ENCODE measurements at places on chromosomes 11 and 22. TPM values are rescaled to one million over a fixed set of nuclear protein-coding genes. Genes with fewer than 3 reads are reported as not detected.

The JAML gene
- 1.7 TPM for polyA plus RNA-seq

The SLC7A4 gene
- polyA plus RNA-seq = 0.81 TPM

The VWA5A gene
- 114 TPM for polyA plus RNA-seq

DNA sequence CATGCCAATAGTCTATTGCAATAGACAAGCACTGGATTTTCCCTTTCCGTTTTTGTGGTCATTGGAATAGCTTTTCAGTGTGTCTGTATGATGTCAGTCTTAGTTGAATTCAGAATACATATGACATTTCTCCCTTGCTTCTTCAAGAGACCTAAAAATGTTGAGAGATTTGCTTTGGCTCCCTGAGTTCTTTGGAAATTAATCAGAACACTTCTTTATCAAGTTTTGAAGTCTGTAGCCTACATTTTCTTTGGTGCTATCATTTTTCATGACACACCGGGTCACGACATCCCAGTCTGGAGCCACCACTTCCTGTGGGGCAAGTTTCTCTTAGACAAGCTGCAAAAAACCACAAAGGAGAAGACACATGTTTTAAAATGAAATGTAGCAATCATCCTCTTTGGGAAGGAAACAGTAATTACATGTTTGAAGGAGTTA lies 847.1 kb downstream of the OPCML start:
- DNase-seq = no peak

DNA sequence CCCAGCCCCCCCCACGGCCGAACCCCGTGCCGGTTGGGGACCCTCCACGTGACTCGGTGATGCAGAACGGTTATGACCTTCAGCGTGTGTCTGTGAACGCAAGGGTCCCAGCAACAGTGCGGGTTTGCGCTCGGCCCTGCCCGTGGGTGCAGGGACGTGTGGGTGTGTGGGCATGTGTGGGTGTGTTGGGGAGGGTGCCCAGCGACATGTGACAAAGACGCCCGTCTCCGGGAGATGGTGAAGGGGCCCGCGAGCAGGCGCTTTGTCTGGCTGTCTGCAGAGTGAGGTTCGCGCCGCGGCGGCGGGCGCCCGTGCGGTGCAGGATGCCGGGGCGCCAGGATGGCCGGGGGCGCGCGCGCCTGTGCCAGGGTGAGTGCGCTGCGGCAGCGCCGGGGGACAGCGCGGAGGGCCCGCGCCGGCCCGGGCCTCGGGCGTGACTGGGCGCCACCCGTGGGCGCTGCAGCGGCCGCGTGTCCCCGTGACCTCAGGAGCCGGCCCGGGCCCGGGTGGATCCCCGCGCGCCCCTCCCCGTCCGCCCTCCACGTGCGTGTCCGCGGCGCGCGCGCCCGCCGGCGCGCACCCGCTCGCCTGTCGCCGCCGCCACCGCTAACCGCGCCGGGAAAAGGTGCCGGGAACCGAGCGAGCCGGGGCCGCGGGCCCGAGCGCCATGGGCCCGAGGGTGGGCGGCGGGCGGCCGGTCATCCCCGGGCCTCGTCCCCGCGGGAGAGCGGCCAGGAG lies at the start of gene LRFN4:
TSS of gene LRFN4 (plus strand) at position 569 of the 738 bp plus-strand sequence. CDS start 681 bp downstream, outside the sequence.
- no peak for DNase-seq

GRCh38 chr22:33706100-33706499 lies 214.2 kb downstream of the LARGE1 start:
- no peak for DNase-seq

DNA sequence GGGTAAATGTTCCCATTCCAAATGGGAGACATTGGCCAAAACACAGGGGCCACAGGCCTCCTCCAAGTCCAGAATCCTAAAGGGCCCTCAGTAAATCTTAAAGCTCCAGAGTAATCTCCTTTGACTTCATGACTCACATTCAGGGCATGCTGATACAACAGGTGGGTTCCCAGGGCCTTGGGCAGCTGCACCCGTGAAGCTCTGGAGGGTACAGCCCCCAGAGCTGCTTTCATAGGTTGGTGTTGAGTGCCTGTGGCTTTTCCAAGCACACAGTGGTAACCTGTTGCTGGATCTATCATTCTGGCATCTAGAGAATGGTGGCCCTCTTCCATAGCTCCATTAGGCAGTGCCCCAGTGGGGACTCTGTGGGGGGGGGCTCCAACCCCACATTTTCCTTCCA lies 54.0 kb downstream of the NELL1 start:
- no peak for DNase-seq
